Activated effector memory CD4-positive, alpha-beta T cell treated with Interleukin-2 at 50 U/mL for 16 hours (primary cell): ENCODE measurements at places on chromosomes 5 and 9.

- no peak for DNase-seq
Measured at GRCh38 chr9:98491828-98492227, 216.9 kb downstream of the GABBR2 start.

DNA sequence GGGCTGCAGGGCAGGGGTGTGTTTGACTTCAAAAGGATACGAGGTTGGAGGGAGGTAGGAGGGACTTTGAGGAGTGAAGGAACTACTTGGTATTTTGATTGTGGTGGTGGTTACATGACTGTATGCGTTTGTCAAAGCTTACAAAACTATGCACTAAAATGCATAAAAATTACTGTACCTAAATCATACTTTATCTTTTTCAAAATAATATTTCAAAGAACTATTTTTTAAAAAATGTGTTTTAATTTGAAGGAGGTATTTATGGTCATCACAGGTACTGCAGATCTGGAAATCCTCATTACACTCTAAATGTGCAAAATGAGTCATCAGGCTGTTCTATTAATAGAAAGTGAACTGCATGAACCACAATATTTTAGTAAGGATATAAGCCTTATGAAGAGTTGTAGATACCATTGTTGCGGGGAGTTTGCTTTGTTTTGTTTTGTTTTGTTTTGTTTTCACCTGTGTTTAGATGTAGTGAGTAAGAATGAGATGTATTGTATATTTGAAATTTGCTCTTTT lies 116.9 kb downstream of the ARRDC3 start:
- DNase-seq, result no peak

- DNase-seq, result no peak
Measured at GRCh38 chr5:138138949-138139780, at the start of gene NME5. Gene NME5 (minus strand): TSS chr5:138139428. CDS start chr5:138138780, 648 bp downstream.

DNA sequence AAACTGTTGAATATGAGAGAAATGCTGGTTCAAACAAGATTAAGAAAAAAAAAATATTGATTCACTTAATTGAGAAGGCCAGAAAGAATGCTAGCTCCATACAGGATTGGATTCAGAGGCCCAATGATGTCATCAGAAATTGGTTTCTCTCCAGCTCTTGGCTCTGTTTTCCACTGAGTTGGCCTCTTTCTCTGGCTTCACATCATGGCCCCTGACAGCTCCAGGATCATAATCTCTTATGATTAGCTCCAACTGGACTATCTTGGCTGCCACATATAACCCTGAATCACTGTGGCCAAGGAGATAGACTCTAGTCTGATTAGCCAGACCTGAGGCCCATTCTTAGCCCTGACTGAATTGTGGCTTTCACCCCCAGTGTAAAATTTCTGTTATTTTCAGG lies 244.7 kb upstream of the GRAMD2B start:
- DNase-seq, result no peak

GRCh38 chr9:137236936-137237421 lies 4.1 kb upstream of the TUBB4B start:
- no peak for DNase-seq

- no peak for DNase-seq
Measured at GRCh38 chr5:66869347-66869746, 273.2 kb downstream of the MAST4 start.

GRCh38 chr9:130117816-130118632 lies 54.2 kb upstream of the NCS1 start:
- no peak for DNase-seq

DNA sequence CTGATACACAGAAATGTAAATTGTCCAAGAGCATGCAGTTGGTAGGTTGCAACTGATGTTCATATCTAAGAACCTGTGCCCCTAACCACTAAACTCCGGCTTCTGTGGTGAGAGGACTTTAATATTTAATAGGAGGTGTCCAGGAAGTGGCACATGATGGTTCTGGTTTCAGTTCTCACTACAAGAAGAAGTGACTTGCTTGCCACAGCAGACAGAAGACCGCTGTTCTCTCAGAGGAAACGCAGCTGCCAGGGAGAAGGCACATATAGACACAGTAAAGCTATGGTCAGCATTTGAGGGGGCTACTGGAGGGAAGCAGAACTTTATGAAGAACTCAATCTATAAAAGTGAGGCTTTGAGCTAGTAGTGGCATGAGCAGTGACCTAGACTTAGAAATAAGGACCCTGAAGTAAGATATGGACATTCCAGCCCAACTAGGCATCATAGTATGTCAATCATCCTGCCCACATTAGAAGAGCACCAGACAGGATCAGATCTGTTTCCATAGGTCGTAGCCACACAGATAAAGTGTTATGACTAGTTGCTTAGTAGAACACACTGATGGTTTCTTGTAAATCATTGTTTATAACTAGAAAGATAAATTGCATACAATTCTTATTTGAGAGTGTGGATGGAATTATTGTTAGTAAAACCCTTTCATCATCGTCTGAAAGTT lies 36.4 kb upstream of the DAB2 start:
- DNase-seq, result no peak

DNA sequence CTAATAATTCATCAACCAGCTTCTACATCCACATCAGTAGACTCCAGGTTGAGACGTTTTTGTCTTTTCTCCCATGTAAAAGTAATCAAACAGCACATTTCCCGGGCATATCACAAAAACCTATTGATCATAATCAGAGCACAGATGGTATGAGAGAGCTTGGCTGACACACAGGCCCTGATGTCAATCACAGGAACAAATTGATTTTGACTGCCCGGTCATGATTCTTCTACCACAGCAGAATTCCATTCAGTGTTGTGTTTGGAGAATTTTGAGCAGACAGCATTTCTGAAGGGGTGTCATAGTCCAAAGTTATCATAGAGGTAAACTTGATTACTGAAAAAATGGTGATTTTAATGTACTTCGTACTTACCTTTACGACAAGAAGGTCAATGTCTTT lies 351.1 kb downstream of the ZSWIM6 start:
- DNase-seq, result no peak

DNA sequence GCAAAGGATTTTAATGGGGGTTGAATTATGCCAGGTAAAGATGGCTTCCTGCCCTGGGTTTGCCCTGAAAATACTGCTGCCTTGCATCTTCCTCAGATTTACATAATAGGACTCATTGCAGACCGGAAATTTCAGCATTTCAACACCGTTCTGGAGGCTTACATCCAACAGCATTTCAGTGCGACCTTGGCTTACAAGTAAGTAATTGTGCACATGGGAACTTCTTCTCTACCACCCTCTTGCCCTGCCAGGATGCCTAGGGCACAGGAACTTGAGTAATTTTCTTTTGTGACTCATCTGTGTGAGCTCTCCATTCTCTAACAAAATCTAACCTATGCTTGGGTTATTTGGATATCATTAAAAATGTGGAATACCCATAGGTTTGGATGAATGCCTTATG lies 80.2 kb downstream of the DOCK2 start:
- no peak for DNase-seq

- DNase-seq, result no peak
Measured at GRCh38 chr9:95341293-95341962, 23.9 kb upstream of the FANCC start.
